ENCODE measurements at places on chromosomes 16 and 17. TPM values are rescaled to one million over a fixed set of nuclear protein-coding genes. Genes with fewer than 3 reads are reported as not detected.

The CDRT15 gene
- not detected for total RNA-seq

The KRT10 gene
- 43.2 TPM for total RNA-seq

DNA sequence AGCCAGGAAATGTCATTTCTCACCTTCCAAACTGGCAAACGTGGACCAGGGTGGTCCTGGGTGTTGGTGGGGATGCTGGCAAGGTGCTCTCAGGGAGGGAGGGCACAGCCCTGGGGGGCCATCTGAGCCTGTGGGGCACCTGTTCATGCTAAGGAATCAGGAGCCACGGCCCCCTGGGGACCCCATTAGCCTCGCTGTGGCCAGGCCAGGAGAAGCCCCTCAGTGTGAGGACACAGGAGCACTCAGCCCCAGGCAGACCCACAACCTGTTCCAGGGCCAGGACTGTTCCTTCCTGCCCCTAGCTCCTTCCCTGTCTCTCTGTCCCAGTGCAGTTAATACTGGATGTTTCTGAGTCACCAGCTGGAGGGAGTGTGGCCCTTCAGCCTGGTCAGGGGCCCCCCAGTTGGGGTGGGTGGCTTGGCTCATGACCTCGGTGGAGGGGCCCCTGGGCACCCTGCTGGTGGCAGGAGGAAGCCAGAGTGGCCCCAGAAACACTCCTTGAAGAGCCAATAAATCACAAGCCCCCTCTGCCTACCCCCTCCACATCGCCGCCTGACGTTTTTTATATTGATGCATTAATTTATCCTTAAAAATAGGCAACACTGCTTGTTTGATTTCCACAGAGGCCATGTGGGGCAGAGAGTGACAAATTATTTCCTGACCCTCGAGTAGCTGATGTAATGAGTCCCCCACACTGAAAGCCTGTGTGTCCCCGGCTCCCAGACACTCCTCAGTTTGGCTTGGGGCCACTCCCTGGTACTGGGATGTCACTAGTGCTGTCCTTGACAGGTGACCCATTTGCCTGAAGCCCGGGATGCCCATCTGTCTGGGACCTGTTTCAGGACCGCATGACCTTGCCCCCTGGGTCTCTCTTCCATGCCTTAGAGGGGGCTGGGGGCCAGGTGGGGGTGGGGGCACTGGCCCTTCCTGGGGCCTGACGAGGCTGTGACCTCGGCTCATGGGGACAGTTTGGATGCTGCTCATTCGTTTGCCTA lies 22.3 kb downstream of the ACTG1 start:
- DNase-seq, result no peak

DNA sequence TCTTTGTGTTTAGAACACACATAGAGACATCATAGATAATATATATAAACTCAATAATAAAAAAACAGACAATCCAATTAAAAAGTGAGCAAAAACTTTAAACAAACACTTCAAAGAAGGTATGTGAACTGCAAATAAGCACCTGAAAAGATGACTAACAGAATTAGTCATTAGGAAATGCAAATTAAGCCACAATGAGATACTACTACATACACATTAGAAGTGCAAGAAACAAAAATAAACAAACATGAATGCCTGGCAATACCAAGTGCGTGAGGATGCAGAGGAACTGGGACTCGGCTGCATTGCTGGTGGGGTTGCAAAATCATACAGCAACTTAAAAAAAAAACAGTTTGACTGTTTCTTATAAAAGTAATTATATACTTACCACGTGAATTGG lies 799.0 kb downstream of the KCNJ2 start:
- DNase-seq, result no peak

The BCL6B gene
- total RNA-seq, result 17.2 TPM
